ENCODE measurements at places on chromosomes 1 and 21. TPM values are rescaled to one million over a fixed set of nuclear protein-coding genes. Genes with fewer than 3 reads are reported as not detected.

The CDC7 gene
- 27.7 TPM for total RNA-seq

The NPHS2 gene
- total RNA-seq, result not detected

DNA sequence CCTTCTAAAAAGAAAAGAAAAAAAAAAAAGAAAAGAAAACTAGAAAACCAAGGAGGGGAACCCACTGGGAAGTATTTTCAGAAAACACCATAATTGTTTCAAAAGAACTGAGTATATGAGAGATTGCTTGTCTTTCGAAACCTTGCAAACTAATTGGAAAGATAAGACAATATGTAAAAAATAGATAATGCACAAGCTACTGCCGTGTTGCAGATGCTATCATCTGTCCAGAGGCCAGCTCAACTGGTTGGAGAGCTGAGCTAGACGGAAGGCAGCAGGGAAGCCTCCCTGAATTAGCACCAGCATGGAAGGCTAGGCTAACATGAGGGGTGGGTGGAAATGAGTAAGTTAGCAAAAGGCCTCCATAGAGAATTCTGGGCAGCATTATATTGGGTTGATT is 16.2 kb upstream of the CACHD1 start:
- H3K4me1 ChIP-seq, result no peaks in the 10 kb centered on the region
- DNase-seq, result no peak
- no peak overlapping the region for H3K27ac ChIP-seq
- H3K27me3 ChIP-seq, result no peaks in the 10 kb centered on the region
- H3K36me3 ChIP-seq, result no peaks in the 10 kb centered on the region
- H3K4me3 ChIP-seq, result no peak overlapping the region

GRCh38 chr1:223775054-223775453 is 62.7 kb downstream of the CAPN2 start:
- H3K36me3 ChIP-seq, result peaks cover 71% of the 10 kb centered on the region
- no peaks in the 10 kb centered on the region for H3K27me3 ChIP-seq
- H3K4me1 ChIP-seq, result peaks cover 21% of the 10 kb centered on the region
- no peak overlapping the region for H3K27ac ChIP-seq
- no peak for DNase-seq
- no peak overlapping the region for H3K4me3 ChIP-seq

DNA sequence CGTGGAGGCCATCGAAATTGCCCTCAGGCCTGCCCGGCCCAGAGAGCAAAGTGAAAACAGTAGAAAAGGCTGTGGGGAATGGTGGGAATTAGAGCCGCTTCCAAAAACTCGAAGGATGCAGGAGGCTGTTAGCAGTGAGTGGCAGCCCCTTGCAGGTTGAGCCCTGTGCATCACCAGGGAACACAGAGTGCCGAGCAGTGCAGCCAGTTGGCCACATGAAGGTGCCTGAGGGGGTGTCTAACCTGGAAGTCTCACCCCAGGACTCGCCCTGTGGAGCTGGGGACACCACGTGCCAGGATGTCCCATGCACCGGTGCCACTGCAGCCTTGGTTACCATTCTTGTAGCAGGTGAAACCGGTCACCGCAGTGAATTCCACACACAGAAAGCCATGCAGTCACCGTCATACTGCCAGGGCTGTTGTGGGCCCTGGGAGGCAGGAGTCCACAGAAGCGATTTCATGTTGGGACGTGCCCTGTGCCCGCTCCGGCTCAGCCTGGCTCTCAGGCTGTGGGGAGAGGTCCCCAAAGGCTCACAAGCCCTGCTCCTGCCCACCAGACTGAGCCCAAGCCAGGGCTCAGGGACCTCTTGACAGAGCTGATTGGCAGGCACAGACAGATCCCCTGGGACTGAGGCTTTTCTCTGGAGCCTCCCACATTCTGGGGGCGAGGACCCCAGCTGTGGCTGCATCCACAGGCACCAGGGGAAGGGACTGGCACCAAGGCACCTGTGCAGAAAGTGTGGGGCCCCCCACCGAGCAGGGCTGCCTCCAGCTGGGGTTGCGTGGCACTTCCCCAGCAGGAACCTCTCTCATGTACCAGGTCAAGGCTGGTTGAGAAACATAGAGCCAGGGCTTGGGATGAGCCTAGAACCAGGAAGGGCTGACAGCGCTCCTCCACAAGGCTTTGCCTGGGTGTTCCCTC is 16.7 kb upstream of the ACTRT2 start:
- no peak overlapping the region for H3K4me3 ChIP-seq
- H3K27ac ChIP-seq, result no peak overlapping the region
- no peaks in the 10 kb centered on the region for H3K36me3 ChIP-seq
- no peaks in the 10 kb centered on the region for H3K27me3 ChIP-seq
- DNase-seq, result no peak

The CD5L gene
- total RNA-seq, result not detected

GRCh38 chr1:37741662-37742061 is 23.3 kb downstream of the EPHA10 start:
- DNase-seq, result no peak
- peaks cover 27% of the 10 kb centered on the region for H3K27me3 ChIP-seq
- no peak overlapping the region for H3K4me3 ChIP-seq
- H3K27ac ChIP-seq, result no peak overlapping the region
- no peaks in the 10 kb centered on the region for H3K4me1 ChIP-seq
- no peaks in the 10 kb centered on the region for H3K36me3 ChIP-seq

The CCDC181 gene
- total RNA-seq, result not detected

DNA sequence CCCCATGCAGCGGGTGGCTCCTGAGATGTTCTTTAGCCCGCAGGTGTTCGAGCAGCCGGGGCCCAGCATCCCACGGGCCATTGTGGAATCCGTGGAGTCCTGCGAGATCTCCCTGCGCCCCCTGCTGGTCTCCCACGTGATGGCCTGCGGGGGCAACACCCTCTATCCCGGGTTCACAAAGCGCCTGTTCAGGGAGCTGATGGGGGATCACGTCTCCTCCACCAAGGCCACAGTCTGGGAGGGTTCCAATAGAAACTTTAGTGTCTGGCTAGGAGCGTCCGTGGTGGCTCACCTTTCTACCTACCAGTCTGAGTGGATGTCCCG is 71.0 kb downstream of the ACTL8 start:
- H3K27ac ChIP-seq, result no peak overlapping the region
- no peaks in the 10 kb centered on the region for H3K4me1 ChIP-seq
- no peaks in the 10 kb centered on the region for H3K27me3 ChIP-seq

DNA sequence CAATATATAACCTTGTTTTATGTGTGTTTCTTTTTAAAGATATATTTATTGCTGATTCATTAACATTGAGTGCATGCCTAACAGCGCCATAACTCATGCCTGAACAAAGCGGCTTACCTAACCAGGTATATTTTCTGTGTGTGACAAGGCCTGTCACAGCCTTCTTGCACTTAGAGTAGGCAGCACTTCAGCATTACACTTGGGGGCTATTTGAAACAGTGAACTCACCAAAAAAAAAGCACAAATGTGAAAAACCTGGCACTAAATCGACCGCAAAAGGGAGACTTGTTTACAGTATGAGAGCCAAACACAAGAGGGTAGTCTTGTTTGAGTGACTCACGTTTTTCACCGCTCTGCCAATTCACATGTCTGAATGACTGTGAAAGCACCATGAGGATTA is 111.7 kb downstream of the DISP1 start:
- no peaks in the 10 kb centered on the region for H3K4me1 ChIP-seq
- H3K4me3 ChIP-seq, result no peak overlapping the region
- DNase-seq, result no peak
- H3K27ac ChIP-seq, result no peak overlapping the region
- no peaks in the 10 kb centered on the region for H3K27me3 ChIP-seq

- no peak overlapping the region for H3K27ac ChIP-seq
- H3K36me3 ChIP-seq, result no peaks in the 10 kb centered on the region
- H3K27me3 ChIP-seq, result peaks cover 20% of the 10 kb centered on the region
- no peak for DNase-seq
Observed at GRCh38 chr1:30786264-30786991, 28.9 kb upstream of the LAPTM5 start.

- no peaks in the 10 kb centered on the region for H3K4me1 ChIP-seq
- no peaks in the 10 kb centered on the region for H3K36me3 ChIP-seq
- no peak for DNase-seq
- no peak overlapping the region for H3K4me3 ChIP-seq
- H3K27ac ChIP-seq, result no peak overlapping the region
- H3K27me3 ChIP-seq, result peaks cover 10% of the 10 kb centered on the region
Observed at GRCh38 chr21:29155118-29155932, 24.9 kb downstream of the MAP3K7CL start.

DNA sequence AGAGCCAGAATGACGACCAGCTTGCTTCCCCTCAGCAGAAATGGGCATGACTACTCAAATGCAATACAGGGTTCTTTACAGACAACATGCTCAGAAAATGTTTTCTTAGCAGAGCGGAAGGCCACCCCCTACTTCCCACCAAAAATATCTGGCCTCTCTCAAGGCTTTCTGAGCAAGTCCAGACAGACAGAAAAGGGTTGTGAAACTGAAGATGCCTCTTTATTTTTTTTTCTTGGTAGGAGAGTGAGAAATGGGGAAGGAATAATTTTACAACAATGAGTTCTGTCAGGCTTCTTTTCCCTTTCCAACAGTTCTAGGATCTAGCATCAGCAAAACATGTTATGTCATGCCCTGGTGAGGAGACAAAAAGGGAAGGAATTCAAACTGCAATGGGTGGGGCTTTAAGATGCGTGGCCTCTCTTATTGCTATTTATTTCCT is 172.0 kb upstream of the CAMK1G start:
- no peaks in the 10 kb centered on the region for H3K4me1 ChIP-seq
- no peaks in the 10 kb centered on the region for H3K36me3 ChIP-seq
- H3K27ac ChIP-seq, result no peak overlapping the region
- no peak overlapping the region for H3K4me3 ChIP-seq

The CLDN8 gene
- total RNA-seq, result not detected

The IQGAP3 gene
- total RNA-seq, result 28.6 TPM

- no peak overlapping the region for H3K27ac ChIP-seq
- H3K36me3 ChIP-seq, result no peaks in the 10 kb centered on the region
- no peak for DNase-seq
- no peaks in the 10 kb centered on the region for H3K27me3 ChIP-seq
- H3K4me1 ChIP-seq, result no peaks in the 10 kb centered on the region
Observed at GRCh38 chr1:56451491-56451890, 127.9 kb downstream of the PLPP3 start.

- H3K36me3 ChIP-seq, result no peaks in the 10 kb centered on the region
- no peak overlapping the region for H3K4me3 ChIP-seq
- H3K27ac ChIP-seq, result no peak overlapping the region
- no peaks in the 10 kb centered on the region for H3K27me3 ChIP-seq
- DNase-seq, result no peak
- H3K4me1 ChIP-seq, result no peaks in the 10 kb centered on the region
Observed at GRCh38 chr21:46130831-46131587, 24.4 kb downstream of the FTCD start.

The GNG12 gene
- not detected for total RNA-seq

DNA sequence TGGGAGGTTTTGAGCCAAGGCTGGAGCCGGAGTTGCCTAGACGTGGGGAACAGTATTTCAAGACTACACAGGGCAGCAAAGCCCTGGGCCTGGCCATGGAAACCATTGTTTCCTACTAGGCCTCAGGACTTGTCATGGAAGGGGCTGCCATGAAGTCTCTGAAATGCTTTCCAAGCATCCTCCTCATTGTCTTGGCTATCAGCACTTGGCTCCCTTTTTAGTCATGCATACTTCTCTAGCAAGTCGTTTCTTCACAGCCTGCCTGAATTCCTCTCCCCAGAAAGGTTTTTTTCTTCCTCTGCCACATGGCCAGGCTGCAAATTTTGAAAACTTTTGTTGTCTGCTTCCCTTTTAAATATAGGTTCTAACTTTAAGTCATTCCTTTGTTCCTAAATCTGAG is 406.6 kb upstream of the TMPRSS15 start:
- no peak overlapping the region for H3K27ac ChIP-seq
- no peaks in the 10 kb centered on the region for H3K27me3 ChIP-seq
- DNase-seq, result no peak
- H3K36me3 ChIP-seq, result no peaks in the 10 kb centered on the region
- no peak overlapping the region for H3K4me3 ChIP-seq

DNA sequence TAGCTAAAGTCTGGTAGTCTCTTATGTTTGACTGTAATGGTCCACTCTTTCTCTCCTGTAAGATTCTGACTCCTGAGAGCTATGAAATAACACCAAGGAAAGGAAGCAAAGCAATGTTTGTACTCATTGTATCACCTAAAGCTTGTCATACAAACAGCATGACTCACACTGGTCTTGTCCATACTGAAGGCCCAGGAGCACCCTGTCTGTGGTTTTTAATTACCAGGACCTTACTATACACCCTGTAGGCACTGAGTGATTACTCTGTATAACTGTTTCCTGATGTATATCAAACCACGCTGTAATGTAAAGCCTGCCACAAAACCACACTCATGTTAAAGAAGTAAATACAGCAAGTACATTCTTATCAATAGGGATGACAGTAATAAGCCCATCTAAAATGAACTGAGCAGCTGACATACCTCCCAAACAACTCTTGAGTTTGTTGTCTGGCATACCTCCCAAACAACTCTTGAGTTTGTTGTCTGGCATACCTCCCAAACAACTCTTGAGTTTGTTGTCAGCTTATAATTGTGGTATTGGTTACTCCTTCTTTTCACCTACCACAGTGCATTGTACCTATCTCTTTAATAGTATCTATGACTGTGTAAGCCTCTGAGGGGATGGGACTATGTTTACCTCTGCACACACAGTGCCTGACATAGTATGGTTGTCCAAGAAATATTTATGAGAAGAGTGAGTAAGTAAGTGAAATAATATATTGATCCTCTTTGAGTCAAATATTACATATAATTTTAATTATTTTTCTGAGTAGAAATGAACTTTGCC is 11.6 kb upstream of the TNFSF18 start:
- DNase-seq, result peak; percentile 28
- H3K4me3 ChIP-seq, result no peak overlapping the region
- H3K4me1 ChIP-seq, result peaks cover 13% of the 10 kb centered on the region
- no peaks in the 10 kb centered on the region for H3K36me3 ChIP-seq

DNA sequence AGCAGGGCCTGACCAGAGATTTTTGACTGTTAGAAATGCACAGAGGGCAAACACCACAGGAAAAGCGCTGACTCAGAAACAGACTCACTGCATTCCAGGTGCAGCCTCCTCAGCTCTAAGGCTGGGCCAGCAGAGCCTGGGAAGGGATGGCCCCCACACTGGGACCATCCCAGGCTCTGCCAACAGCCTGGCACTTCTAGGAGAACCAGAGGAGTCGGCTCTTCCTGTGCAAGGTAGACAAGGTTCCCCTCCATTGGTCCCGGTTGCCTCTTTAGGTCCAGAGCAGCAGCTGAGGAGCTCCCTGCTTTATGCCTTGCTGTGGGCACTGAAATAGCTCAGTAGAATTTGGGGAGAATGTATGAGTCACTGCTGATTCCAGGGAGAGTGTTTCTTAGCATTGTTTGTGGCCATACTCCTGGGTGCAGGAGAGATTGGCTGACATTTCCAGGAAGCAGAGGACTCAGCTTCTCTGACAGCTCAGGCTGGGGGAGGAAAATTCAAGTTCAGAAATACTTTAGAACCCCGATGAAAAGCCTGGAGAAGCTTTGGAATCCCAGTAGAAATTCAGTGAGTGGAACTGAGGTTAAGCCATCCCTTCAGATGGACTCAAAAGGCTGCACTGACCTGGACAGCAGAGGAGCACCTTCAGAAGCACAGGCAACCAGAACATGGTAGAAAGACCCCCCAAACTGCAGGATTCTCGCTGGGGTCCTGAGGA is 19.7 kb downstream of the PRAMEF1 start:
- no peak for DNase-seq
- H3K36me3 ChIP-seq, result no peaks in the 10 kb centered on the region
- no peak overlapping the region for H3K27ac ChIP-seq
- peaks cover 8% of the 10 kb centered on the region for H3K27me3 ChIP-seq
- no peak overlapping the region for H3K4me3 ChIP-seq
